ENCODE measurements at places on chromosomes 16 and 17.

DNA sequence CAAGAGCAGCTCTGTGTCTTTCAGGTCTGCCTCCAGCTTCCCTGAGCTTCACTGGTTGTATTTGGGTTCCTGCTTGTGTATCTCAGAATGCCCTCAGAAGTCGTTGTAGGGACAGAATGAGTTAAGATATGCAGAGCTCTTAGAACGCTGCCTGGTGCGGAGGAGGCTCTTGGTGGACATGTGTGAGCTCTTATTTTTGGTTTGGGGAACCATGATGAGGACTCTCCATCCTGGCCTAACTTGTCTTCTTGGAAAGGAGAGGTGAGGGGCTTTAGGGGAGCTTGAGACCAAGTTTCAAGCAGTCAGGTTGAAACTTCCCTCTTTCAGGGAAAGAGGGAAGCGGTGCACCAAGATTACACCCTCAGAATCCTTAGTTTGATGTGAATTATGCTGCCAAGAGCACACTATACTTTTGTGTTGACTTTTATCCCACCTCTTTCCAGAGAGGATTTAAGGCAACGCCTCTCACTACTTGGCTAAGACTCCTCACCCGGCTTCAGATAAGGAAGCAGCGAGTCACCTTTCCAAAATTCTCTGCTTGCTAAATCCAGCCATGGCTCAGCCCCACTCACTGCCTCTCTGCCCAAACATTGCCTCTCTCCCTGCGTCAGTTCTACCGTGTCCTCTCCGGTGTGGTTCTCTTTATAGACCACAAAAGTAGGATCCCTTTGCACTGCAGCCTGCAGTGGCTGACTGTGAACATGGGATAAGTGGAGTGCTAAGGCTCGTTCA is 12.7 kb downstream of the CDK5RAP3 start:
- no peak for DNase-seq

DNA sequence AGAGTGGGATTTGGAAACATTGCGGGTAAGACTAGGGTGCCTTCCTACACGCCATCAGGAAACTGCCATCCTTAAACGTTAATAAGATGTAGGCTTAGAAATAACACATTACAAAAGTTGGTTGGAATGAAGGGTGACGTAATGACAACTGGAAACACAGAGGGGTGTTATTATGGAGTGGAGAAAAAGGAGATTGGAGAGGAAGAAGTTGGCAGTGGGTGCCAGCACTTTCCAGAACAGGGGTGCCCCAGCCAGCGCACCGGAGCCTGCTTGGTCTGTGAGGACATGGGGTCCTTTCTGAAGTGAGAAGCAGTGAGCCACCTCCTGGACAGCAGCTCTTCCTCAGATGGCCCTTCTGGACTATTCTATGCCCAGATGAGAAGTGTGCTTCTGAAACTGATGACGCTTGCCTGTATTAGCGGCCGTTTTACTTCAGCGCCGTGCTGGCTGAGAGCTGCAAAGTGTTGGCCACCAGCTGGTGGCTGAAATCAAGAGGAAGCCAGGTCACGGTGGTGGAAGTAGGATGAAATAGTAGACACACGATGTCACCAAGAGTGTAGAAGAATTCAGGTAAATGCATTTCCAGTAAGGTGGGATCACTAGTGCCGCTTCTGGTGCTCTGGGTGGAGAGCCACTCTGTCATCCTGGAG is 244.8 kb downstream of the NTN1 start:
- no peak for DNase-seq

DNA sequence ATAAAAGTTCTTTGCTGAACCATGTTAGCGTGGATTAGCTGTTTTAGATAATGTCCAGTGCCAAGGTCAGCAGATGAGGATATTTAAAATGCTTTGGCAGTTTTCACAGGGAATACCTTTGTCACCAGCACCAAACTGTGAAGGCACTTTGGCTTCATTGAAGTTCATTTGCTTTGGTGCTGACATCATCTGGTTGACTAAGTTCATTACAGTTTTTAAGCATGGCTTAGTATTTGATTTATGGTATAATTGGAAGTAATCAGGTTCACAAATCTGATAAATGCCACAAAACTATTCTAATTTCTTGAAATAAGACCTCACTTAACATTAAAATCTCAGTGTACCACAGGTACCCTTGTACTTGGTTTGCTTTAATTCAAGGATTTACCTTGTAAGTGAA is 4.3 kb downstream of the GID4 start:
- DNase-seq, result no peak

DNA sequence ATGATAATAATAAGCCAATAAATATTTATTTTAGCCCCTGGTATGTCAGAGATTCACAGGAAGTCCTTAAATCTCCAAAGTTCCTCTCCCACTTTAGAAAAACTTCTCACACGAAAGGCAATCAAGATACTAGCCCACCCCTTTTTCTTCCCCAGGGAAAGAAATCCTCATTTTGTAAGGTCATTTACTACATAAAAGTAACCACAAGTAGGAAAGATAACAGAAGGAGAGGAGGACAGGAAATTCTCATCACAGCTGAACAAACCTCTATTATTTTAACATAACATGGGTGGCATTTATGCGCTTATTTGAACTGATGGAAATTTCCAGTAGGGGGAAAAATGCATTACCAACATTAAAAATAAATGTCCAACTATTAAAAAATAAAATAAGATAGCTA is 3.4 kb downstream of the FAM222B start:
- DNase-seq, result no peak

DNA sequence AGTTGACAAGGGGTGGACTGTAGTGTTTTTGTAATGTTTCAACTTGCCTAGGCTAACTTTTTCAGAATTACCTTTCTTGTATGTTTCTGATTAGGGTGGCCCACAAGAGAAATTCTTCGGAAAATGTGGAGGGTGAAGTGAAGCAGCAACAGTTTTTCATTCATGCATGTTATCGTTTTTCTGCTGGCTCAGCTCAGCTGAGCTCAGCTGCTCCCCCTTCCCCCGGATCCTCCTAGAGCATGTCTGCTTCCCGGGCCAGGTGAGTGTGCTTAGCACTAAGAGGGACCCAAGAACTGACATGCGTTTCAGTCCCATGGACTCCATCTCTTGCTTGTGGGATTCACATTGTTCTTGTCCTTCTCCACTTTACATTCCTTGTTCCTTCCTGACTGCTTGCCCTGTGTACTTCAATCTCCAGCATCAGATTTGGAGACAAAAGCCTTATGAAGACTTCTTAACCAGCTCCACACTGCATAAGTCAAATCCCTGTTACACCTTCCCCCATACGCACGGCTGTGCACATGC is 33.6 kb downstream of the SCPEP1 start:
- no peak for DNase-seq

DNA sequence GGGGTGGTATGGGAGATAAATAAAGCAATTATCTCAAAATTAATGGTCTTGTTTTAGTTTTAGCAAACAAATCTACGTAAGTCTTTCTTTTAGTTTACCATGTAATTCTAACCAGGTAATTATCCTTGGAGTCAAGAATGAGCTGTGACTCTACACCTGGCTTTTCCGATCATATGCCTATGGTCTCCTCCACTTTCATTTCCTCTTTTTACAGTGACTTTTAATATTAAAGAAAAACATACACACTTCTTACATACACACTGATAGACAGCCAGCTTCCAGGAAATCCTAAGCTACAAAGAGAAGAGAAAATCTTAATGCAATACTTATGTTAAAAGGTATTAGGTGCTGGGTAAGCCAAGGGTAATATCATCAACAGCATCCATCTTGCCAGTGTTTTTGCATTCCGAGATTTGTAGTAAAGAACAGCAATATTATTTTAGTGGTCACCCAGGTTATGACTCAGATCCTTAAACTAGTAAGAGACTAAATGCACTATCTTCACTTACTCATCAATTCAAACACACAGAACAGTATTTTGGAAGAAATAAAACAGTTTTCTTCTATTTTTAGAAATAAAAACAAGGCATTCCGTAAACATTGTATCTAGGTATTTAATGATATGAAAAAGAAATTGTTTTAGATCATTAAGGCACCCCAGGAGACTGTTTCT is 4.4 kb upstream of the IRX5 start:
- DNase-seq, result no peak

DNA sequence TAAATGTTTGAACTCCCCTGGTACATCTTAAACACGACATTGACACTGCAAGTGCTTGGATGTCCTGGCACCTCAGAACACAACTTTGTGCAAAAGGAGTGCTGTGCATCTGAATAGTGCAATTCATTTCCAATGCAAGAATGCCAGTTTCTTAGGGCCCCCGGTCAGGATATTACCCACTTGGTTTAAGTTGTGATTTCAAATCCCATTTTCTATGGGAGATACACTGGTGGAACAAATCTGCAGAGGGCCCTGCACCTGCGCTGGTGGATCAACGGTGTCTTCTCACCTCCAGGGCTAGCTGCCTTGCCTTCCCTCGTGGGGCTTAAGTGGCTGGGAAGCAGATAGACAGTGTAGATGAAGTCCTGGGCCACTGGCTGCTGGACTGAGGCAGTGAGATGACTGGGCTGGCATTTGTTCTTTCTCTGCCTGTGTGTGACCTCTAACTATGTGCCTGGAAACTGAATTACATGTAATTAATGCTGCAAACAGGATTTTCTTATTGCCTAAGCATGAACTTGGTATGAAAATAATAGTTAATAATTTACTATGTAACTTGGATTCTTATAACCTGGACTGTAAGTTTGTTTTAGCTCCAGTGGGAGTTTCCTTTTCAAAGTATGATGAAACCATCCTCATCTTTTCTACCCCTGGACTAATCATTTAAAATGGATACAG is 20.9 kb downstream of the HAPSTR1 start:
- no peak for DNase-seq

DNA sequence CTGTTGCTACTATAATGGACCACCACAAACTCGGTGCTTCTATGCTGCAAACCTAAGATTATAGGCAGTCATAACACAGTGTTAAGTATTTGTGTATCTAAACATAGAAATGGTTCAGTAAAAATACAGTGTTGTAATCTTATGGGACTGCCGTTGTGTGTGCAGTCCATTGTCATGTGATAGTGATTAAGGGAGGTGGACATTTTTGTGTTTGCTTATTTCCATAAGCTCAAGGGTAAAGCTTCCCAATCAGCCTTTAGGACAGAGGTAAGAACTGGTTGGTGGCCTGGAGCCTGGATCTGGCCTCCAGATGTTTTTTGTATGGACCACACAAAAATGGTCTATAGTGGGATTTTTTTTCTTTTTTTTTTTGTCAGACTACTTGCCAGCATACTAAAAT is 29.9 kb downstream of the WWOX start:
- DNase-seq, result no peak

GRCh38 chr17:42537156-42537805 is 1.2 kb downstream of the NAGLU start:
- DNase-seq, result no peak

DNA sequence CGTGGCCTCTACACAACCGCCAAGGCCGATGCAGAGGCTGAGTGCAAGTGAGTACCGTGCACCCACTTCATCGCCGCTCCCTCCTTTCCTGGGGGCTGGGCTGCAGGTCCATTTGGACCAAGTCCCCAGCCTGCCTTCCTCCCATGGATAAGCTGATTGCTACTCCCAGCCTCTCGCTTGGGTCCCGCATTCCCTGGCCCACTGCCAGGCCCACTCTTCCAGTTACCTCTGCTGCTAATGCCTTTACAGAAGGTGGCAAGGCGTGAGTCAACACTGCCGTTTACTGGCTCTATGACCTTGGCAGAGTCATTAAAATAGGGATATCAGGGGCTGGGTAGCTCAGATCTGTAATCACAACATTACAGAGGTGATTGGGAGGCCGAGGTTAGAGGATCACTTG is 11.2 kb downstream of the SULT1A2 start:
- DNase-seq, result no peak

GRCh38 chr16:49580751-49581303 is 207.2 kb downstream of the C16orf78 start:
- DNase-seq, result no peak

DNA sequence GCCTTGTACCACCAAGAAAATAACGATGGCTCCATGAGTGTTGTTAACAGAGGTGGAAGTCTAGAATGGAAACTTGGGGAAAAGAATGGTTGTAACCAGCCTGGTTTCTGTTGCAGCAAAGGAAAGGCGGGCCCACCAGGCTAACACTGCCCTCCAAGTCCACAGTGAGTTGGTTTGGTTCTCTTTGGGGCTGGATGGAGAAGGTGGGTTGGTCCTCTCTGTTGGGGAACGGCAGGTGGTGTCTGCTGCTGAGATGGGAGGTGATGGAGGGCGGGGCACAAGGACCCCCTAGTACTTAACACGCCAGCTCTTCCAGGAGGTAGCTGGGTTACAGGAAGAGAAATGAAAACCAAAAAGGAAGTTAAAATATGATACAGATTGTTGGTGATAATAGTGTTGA is 76.6 kb upstream of the PLCG2 start:
- no peak for DNase-seq

DNA sequence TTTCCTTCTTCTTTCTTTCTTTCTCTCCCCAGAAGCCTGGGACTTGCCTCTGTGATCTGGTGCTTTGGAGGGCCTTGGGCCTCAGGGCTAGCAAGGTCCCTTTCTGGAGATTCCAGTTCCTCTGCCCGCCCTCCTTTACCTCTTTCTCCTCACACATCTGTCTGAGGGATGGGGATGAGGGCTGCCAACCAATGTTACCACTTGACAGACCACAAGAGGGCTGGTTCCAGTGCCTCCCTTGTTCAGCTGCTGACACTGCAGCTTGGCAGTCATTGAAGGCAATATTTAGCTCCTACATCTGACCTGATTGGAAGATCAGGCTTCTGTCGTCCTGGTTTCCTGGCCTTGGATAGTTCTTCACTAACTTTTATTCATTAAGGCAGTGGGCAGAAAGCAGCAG is 3.6 kb upstream of the ZNF652 start:
- peak; percentile 62 for DNase-seq

DNA sequence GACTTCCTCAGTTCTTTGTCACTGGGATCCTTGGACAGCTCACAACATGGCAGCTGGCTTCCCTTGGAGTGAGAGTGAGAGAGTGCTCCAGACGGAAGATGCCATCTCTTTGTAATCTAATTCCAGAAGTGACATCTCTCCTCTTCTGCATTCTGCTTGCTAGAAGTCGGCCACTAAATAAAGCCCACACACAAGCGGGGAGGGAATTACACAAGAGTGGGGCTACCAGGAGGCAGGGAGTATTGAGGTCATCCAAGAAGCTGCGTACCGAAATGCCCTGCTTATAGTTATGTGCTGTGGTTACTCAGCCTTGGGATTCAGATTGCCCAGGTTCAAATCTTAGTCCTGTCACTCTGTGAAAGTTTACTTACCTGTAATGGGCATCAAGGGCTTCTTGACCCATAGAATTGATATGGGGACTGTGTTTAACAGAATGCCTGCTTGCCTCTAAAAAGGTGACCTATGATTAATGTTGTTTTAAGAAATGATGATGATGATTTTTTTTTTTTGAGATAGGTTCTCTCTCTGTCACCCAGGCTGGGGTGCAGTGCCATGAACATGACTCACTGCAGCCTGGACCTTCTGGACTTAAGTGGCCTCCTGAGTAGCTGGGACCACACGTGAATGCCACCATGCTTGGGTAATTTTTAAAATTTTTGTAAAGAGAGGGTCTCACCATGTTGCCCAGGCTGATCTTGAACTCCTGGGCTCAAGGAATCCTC is 120.9 kb upstream of the HS3ST2 start:
- DNase-seq, result no peak

DNA sequence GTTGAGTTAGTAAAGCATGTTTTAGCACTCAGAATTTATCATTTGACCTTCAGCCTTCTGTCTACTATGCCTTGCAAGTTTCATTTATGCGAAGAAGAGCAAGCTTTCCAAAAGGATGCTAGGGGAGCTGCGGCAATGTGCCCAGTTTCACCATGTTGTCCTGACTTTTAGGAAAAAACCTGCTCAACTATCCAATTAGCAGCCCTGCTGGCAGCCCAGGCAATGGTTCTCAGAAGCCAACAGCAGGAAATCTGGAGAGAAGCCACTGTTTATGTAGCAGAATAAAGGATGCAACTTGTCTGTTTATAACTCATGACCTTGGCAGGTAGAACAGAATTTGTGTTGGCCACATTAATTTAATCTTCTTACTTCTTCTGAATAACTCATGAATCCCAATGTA is 230.8 kb downstream of the ABCC12 start:
- DNase-seq, result no peak
